ENCODE measurements at places on chromosomes 11 and 22. TPM values are rescaled to one million over a fixed set of nuclear protein-coding genes. Genes with fewer than 3 reads are reported as not detected.

GRCh38 chr11:38332046-38332445 lies 1734.0 kb upstream of the RAG2 start:
- no peak overlapping the region for H3K4me3 ChIP-seq
- DNase-seq, result no peak
- no peaks in the 10 kb centered on the region for H3K36me3 ChIP-seq
- no peak overlapping the region for H3K27ac ChIP-seq
- H3K27me3 ChIP-seq, result no peaks in the 10 kb centered on the region
- no peaks in the 10 kb centered on the region for H3K4me1 ChIP-seq

GRCh38 chr11:1488575-1489180 lies 2.1 kb upstream of the MOB2 start:
- peak; percentile 63 for DNase-seq
- no peaks in the 10 kb centered on the region for H3K36me3 ChIP-seq
- H3K4me1 ChIP-seq, result no peaks in the 10 kb centered on the region

GRCh38 chr11:130675917-130676316 lies 227.5 kb downstream of the ADAMTS15 start:
- no peak overlapping the region for H3K4me3 ChIP-seq
- DNase-seq, result no peak
- peaks cover 68% of the 10 kb centered on the region for H3K4me1 ChIP-seq
- H3K36me3 ChIP-seq, result no peaks in the 10 kb centered on the region

- H3K36me3 ChIP-seq, result no peaks in the 10 kb centered on the region
- no peak for DNase-seq
- no peak overlapping the region for H3K27ac ChIP-seq
- H3K4me3 ChIP-seq, result no peak overlapping the region
- no peaks in the 10 kb centered on the region for H3K27me3 ChIP-seq
- H3K4me1 ChIP-seq, result no peaks in the 10 kb centered on the region
These were observed 494.5 kb upstream of the LARGE1 start for GRCh38 chr22:34414467-34415440.

Gene ZNF215
- 1.1 TPM for total RNA-seq

Gene ADSL
- 86.7 TPM for total RNA-seq

Gene TRIM34
- total RNA-seq, result 4.9 TPM

DNA sequence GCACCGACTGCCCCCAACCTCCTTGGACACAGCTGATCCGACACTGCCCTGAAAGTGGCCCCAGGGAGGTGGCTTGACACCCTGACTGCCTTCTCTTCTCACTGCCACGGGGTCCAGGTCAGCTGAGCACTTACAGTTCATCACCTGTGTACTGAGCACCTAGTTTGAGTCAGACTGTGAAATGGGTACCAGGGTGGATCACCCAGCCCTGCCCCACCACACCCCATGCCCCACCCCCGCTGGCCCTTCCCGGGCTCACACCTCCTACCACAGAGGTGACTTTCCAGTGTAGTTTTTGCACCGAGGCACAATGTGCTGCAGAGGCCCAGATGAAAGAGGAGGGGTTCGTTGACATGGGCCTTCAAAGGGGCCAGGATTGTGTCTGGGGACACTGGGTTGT lies 59.5 kb downstream of the PRDM11 start:
- H3K4me3 ChIP-seq, result no peak overlapping the region
- H3K27ac ChIP-seq, result no peak overlapping the region
- H3K27me3 ChIP-seq, result no peaks in the 10 kb centered on the region
- H3K4me1 ChIP-seq, result peaks cover 30% of the 10 kb centered on the region

Gene SEPTIN5
- total RNA-seq, result 26.0 TPM

- no peaks in the 10 kb centered on the region for H3K36me3 ChIP-seq
- no peak overlapping the region for H3K27ac ChIP-seq
- H3K4me3 ChIP-seq, result no peak overlapping the region
These were observed 97.1 kb downstream of the ME3 start for GRCh38 chr11:86575208-86575855.

Gene HEPN1
- not detected for total RNA-seq

Gene SYT8
- total RNA-seq, result not detected

DNA sequence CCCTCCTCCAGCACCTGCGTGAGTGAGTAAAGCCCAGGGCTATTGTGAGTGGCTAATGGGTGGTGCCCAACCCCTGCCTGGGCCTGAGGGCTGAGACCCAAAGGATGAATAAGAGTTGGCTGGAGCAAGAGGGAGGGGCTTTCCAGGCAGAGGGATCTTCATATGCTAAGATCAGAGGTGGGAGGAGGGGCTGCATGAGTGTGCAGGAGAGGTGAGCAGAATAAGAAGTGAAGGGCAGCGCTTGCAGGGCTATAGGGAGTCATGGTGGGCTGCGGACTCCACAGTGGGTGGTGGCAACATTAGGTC lies 3.9 kb downstream of the EMID1 start:
- no peak overlapping the region for H3K4me3 ChIP-seq
- no peak for DNase-seq
- no peaks in the 10 kb centered on the region for H3K36me3 ChIP-seq

DNA sequence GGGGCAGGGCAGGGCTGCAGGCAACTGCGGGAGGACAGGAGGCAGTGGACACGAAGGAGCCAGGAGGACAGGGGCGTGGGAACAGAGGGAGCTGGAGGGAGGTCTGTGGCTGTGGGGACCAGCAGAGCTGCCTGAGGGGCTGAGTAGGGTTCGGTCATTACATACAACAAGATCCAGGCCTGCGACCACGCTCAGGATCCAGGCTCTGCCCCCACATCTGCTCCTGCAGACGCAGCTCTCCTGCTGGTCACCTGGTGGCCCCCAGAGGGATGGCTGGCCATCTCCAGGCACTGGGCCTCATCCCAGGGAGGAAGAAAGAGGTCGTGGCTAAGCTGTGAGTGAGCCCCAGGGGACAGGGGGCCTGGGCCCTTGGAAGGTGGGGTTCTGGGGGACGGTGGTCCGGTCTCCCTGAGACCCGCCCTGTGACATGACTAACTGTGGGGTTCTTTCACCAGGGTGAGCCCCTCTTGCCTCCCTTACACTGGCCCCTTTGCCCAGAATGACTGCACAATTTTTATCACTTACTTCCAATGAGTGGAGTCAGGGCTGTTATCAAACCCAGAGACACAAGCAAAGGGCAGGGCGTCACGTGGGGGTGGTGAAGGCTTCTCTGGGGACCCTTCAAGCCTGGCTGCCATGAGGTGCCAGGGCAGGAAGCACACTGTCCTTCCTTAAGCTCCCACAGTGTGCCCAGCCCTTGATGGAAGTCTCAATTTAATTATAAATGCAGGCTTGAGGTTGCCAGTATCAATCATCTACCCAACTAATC lies 6.7 kb upstream of the APOBEC3A start:
- H3K4me1 ChIP-seq, result no peaks in the 10 kb centered on the region
- H3K4me3 ChIP-seq, result no peak overlapping the region
- H3K36me3 ChIP-seq, result no peaks in the 10 kb centered on the region
- no peak overlapping the region for H3K27ac ChIP-seq
- H3K27me3 ChIP-seq, result no peaks in the 10 kb centered on the region
- DNase-seq, result peak; percentile 44

Gene SHANK3
- 2.5 TPM for total RNA-seq

Gene TCP11L1
- total RNA-seq, result 38.7 TPM

Gene TECTA
- total RNA-seq, result 0.82 TPM

Gene E2F8
- not detected for total RNA-seq

DNA sequence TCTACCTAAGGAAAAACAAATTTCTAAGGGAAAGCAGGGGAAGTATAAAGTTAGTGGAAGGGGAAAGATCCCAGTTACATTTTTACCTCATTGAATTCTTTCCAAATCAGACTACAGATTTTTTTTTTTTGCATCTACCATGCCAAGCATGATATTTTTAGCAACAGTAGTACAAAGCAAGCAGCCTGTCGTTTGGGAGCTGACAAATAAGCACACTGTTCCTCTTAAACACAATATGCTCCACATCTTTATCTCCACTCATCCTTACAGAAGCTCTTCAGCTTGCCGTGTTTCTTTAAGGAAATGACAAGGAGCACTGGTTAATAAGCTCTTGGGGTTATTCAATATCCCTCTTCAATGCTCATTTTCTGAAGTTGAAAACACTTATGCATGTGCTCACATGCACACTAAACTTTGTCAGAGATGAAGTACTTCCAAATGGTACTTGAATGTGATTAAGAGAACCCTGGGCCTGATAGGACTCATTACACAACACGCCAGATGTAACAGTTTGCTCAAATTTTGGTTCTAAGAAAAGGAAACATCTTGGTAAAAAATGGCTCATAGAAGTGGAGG lies 53.8 kb downstream of the PAX6 start:
- H3K27me3 ChIP-seq, result no peaks in the 10 kb centered on the region
- no peak overlapping the region for H3K4me3 ChIP-seq

DNA sequence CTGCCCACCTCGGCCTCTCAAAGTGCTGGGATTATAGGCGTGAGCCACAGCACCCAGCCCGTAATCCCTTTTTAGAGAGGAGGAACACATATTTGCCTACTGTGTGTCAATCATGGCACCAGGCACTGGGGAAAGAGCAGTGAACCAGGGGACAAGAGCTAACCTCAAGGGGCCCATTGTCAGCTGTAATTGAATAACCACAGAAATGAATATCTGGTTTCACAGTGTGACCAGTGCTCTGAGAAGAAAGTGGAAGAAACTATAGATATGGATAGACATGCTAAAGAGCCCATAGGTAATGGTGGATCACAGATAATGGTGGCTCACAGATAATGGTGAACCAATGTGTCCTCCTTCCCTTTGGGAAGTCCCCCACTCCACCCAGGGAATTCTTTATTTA lies 8.6 kb upstream of the KCTD14 start:
- no peak overlapping the region for H3K27ac ChIP-seq
- H3K27me3 ChIP-seq, result no peaks in the 10 kb centered on the region
- no peak for DNase-seq
- no peaks in the 10 kb centered on the region for H3K36me3 ChIP-seq

GRCh38 chr11:74021998-74022397 lies 13.1 kb upstream of the UCP3 start:
- H3K4me1 ChIP-seq, result peaks cover 29% of the 10 kb centered on the region
- no peak for DNase-seq
- no peaks in the 10 kb centered on the region for H3K36me3 ChIP-seq
- no peak overlapping the region for H3K27ac ChIP-seq
- H3K4me3 ChIP-seq, result no peak overlapping the region
- H3K27me3 ChIP-seq, result no peaks in the 10 kb centered on the region

DNA sequence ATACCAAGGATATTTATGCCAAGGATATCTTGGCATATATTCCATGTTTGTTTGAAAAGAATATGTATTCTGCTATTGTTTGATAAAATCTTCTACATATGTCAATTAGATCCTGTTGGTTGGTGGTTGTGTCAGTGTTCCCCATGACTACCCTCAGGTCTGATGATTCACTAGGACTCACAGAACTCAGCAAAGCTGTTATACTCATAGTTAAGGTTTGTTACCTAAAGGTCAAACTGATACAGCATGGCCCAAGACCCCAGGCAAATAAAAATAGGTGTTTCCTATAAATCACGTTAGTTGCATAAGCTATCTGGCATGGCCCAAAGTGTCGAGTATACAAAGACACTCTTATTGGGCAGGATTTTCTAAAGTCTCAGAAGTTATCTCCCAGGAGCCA lies 30.2 kb upstream of the B3GNT6 start:
- no peaks in the 10 kb centered on the region for H3K4me1 ChIP-seq
- peaks cover 9% of the 10 kb centered on the region for H3K36me3 ChIP-seq
- H3K27ac ChIP-seq, result no peak overlapping the region
- no peak for DNase-seq
- H3K4me3 ChIP-seq, result no peak overlapping the region

DNA sequence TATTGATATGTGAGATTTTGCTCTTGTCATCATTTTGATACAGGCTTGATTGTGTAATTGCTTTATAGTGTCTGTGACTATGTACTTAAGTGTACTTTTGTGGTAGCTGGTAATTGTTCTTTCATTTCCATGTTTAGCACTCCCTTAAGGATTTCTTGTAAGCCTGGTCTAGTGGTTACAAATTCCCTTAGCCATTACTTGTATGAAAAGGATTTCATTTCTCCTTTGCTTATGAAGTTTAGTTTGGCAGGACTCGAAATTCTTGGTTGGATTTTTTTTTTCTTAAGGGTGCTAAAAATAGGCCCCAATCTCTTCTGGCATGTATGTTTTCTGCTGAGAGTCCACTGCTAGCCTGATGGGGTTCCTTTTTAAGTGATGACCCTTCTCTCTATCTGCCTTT lies 346.8 kb downstream of the JRKL start:
- DNase-seq, result no peak
- no peak overlapping the region for H3K4me3 ChIP-seq
- H3K4me1 ChIP-seq, result no peaks in the 10 kb centered on the region
- H3K27me3 ChIP-seq, result no peaks in the 10 kb centered on the region
- no peak overlapping the region for H3K27ac ChIP-seq

DNA sequence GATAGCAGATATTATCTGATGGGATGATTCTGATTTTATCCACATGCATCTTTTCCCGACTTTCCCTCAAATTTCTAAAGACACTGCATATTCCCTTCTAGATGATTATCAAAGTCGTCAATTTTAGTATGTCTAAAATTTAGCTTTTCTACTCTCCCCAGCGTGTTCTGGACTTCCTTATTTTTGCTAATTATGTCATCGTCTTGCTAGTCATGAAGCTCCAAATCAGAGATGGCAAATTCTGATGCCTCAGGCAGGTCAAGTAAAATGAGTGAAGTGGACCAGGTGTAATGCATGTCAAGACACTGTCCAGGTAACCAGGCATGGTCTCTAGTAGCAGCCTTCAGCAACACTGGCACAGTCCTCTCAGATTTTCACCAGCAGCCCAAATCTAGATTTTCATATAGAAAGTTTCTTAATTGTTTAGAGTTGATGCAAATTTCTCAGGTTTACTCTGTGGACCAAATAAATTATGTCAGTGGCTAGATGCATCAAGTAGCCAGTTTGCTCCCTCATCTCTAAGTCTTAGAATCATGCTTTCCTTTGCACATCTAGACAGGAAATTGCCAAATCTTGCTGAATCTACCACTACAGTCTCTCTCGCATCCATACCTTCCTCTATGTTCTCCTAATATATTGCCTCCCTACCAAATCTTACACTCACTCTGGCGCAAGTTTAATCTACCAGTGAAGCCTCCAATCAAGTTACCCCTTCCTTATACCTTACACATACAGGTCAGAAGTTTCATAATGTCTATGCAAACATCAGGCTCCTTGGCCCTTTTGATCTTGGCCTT lies 10.6 kb downstream of the HSD17B12 start:
- H3K4me3 ChIP-seq, result no peak overlapping the region
- H3K36me3 ChIP-seq, result no peaks in the 10 kb centered on the region
- H3K27me3 ChIP-seq, result no peaks in the 10 kb centered on the region
- H3K4me1 ChIP-seq, result no peaks in the 10 kb centered on the region

DNA sequence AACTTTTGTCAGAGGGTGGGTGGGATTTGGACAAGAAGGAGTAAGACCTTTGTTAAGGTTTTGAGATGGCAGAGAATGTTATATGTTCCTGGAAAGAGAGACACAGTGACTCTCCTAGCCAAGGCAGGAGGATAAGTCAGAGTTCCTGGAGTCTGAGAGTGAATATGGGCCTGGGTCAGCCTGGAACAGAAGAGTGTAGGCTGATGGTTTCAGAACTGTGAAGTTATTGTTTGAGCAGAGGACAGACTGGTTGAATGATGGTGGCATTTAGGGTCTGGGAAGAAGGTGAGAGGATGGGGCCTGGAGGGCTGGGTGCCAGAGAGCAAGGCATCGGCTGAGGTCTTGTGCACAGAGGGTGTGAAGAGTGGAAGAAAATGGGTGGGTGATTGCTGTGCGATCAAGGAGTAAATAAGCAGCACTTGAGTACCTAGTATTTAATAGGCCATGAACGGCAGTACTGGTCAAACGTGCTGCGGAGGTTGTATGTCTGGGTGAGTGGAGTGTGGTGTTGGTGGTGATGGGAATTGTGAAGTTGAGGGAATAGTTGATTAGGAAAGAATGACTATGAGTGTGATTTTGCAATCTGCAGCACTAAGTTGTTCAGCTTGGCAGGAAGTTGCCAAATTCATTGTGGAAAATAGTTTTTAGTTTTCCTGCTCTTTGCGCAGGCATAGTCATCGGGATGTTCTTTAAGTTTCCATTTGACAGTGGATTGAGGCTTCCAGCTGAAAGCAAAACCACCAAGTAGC lies 1.8 kb downstream of the PANX1 start:
- no peaks in the 10 kb centered on the region for H3K36me3 ChIP-seq
- H3K27me3 ChIP-seq, result no peaks in the 10 kb centered on the region
- peak overlapping the region; percentile 95 for H3K27ac ChIP-seq
- no peak for DNase-seq

All from sigmoid colon (tissue), 7 donors.